ENCODE measurements at places on chromosomes 16 and 17.

- DNase-seq: no peak
Measured at GRCh38 chr17:44761932-44762810, 3.4 kb downstream of the ADAM11 start.

GRCh38 chr17:8029121-8029520 is 9.7 kb upstream of the ALOX15B start:
- no peak for DNase-seq

GRCh38 chr17:4293572-4293971 is 29.8 kb upstream of the ANKFY1 start:
- no peak for DNase-seq

GRCh38 chr17:82213251-82214011 is 789 bp upstream of the CCDC57 start:
- DNase-seq: no peak

DNA sequence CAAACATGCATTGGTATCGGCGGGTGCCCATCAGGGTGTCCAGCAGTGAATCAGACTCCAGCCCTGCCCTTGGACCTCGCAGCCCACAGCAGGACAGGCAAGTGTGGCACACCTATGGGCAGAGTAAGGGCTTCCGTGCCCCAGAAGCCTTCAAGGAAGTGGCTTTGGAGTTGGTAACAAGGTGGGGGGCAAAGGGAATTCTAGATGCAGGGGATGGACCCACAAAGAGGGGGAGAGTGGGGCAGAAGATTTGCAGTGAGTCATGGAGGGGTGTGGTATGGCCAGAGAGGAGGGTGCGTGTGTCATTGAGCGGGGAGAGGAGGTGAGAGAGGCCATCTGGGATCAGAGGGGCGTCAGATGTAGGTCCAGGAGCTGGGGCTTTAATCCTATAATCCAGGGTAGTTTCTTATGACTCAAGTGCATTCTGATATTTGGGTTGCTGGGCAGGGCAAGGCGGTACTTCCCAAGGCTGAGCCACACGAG is 8.5 kb upstream of the SPNS2 start:
- no peak for DNase-seq

- DNase-seq: no peak
Measured at GRCh38 chr17:3596804-3597464, 12.3 kb downstream of the TRPV1 start.

DNA sequence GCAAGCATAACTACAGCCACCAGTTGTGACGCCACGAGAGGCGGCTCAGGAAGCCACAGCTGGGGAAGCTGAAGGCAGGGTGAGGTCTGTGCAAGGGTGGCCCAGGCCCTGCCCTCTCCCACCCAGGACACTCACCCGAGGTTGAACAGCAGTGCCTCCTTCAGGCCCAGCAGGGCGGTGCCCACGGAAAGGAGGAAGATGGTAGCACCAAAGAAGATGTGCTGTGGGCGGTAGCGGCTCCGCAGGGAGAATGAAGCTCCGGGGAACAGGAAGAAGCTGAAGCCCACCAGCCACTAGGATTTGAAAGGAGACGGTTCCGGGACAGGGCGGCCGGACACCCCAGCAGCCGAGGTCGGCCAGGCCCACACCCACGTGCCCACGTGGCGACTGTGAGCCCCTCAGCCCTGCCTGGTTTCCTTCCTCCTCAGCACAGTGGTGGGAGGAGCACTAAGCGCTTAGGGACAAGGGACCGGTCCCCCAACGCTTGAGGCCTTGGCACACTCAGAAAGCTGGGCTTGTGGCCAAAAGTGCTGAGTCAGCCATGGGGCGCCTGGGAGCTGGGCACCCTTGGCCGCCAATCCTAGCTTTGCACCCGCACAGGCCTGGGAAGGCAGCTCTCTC is 11.0 kb downstream of the CYB561 start:
- no peak for DNase-seq

DNA sequence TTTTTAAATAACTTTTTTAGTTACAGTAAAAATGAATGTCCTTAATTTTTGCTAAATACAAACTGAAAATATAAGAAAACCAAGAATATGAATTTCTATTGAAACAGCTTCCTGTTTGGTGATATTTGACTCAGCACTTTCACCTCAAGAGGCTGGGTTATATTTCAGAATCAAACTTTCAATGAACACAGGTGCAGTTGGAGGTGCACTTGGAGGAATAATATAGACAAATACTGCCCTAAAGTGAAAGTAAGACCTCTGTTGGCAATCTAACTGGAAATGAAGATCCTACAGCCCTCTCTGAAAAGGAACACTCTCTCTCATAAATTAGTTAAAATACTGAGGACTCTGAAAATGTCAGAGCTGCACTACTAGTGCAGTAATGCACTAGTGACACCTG is 106.2 kb downstream of the BRIP1 start:
- no peak for DNase-seq

- no peak for DNase-seq
Measured at GRCh38 chr17:77821114-77821513, 137.4 kb upstream of the TNRC6C start.

GRCh38 chr17:62652251-62653001 is 25.0 kb downstream of the MRC2 start:
- DNase-seq: no peak

GRCh38 chr17:67517325-67517724 is 140.2 kb downstream of the PITPNC1 start:
- DNase-seq: no peak

- peak; percentile 52 for DNase-seq
Measured at GRCh38 chr17:2336852-2337543, at the start of gene SGSM2. SGSM2 (plus strand) TSS chr17:2337501; CDS start chr17:2337689, 188 bp downstream.

DNA sequence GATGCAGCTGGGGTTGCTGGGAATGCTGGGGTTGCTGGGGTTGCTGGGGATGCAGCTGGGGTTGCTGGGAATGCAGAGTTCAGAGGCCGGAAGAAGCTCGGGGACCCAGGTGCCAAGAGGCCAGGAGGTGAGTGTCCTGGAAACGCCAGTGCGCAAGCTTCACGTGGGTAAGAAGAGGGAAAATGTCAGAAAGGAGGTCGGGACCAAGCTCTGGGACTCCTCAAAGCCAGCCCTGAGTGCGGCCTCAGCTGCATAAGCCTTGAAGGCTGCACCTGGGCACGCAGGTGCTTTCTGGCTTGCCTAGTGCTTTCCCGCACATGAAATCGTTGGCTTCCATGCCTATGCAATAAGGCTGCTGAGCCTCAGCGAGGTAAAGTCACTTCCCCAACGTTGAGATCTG is 48.3 kb downstream of the PITPNM3 start:
- no peak for DNase-seq

- DNase-seq: no peak
Measured at GRCh38 chr17:57210224-57210553, 46.1 kb upstream of the MSI2 start.

DNA sequence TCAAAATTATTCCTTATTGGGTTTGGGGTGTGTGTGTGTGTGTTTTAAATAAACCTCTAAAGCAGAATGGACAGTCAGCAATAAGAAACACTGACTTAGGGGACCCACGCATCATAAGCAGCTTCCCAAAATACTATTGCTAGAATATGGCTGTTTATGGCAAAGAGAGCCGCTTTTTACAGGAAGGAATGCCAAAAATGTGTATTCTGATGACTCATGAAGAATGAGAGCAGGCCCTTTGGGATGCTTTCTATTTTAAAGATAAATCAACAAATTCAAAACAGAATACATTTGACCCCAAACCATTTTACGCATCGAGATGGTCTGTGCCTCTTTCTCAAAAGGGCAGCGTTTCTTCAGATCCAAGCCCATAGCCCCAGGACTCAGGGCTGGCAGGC is 37.5 kb downstream of the ARHGAP17 start:
- DNase-seq: no peak

DNA sequence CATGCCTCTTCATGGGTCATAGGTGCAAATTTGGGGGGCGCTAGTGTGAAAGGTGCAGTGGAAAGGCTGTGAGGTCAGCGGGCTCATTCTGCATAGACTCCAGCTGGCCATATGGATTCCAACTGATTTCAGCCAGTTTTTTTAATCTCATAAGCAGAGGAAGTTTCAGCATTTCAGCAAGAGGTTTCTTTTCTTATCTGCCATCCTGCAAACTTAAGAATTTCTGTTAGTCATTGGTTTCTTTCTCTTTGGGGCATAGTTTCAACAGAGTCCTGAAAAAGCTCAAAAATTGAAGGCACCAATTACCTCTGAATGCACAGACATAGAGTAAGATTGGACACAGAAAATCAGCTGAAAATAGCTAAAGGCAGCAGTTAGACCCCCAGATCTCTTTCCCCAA is 16.2 kb upstream of the ALOX15 start:
- no peak for DNase-seq

DNA sequence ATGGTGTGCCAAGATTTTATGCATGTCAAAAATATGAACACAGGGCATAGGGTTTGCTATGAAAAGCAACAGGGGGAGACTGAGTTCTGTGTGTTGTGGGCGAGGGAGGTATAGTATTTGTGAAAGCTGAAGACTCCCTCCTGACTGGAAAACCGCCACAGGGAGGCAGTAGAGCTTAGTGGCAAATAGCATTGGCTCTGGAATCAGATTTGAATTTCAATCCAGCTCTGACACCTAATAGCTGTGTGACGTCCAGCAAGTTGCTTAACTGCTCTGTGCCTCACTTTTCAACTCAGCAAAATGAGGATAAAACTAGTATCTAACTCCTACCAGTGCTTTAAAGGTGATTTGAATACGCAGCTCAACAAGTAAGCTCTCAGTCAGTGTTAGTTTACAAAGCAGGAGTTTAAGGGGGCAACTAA is 22.0 kb downstream of the KPNA2 start:
- DNase-seq: no peak

- DNase-seq: no peak
Measured at GRCh38 chr17:39352986-39353385, 48.4 kb downstream of the FBXL20 start.

DNA sequence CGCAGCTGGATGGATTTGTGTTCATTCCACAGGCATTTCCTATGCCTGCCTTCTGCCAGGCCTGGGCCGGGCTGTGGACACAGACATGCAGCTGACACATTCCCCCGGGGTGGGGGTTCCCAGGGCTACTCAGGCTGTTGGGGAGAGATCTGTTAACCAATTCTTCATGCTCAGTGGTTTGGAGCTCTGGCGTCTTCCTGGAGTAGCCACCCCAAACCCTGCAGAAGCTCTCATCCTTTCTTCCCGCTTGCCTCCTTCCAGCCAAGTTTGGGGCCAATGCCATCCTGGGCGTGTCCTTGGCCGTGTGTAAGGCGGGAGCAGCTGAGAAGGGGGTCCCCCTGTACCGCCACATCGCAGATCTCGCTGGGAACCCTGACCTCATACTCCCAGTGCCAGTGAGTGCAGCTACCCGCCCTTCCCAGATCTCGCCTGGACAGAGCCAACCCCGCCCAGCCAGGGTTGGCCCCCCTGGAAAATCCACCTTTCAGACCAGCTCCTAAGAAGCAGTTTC is 2.6 kb downstream of the ENO3 start:
- DNase-seq: no peak

DNA sequence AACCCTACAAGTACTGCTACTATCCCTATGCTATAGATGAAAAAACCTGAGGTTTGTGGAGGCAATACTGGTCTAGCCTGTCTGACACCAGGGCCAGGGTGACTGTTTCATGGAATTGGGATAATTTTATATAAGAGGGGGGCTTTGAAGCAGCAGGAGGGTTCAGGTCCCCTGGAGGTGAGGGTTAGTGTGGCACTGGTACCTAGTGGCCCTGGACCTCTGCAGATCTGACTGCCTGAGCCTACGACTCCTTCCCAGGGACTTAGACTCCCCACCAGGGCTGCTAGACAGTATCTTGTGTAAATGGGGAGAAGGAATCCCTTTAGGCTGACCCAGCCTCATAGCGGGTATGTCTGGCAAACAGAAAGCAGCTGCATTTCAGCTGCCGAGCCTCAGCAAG is 6.8 kb downstream of the ADAP2 start:
- DNase-seq: no peak

GRCh38 chr17:77216486-77216885 is 75.7 kb downstream of the SEC14L1 start:
- DNase-seq: no peak

- DNase-seq: no peak
Measured at GRCh38 chr16:14627078-14627477, 3.0 kb downstream of the PARN start.

GRCh38 chr16:695355-696089 is 5.3 kb upstream of the WDR24 start:
- DNase-seq: no peak

DNA sequence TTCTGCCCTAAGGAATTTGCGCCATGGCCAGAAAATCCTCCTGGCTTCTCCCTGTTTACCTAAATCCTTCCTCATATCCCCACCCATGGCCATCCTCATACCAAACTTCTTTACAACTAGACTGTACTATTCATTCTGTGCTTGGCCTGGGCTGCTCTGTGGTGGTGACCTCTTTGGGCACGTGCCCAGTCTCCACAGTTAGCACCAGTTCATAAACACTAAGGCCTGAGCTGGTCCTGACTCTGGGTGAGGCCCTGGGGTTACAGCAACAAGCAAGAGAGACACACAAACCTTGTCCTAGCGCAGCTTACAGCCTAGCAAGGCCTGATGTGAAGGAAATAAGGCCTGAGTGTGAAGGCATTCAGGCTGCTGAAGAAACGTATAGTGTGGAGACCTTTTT is 3.1 kb upstream of the ATXN7L3 start:
- DNase-seq: no peak

DNA sequence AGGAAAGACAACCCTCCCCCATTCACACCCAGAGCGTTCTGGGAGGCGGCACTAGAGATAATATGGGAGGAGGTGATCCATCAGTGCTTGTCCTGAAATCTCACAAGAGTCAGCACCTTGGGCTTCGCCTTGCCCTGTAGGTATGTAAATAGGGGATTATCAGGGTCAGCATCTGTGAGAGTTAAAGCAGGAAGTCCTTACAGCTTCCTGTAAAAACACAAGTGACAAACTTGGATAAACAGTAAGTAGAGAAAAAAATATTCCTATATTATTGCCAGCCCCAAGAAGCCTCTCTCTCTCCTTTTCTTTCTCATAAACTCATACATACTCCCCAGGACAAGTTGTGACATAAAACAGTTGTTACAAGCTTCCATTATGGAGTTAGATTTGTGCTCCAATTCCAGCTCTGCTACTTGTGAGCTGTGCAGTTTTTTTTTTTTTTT is 187.7 kb downstream of the MAF start:
- no peak for DNase-seq
